ENCODE measurements at places on chromosomes 2 and 18. TPM values are rescaled to one million over a fixed set of nuclear protein-coding genes. Genes with fewer than 3 reads are reported as not detected.

The RAB6C gene
- total RNA-seq, result not detected

The FEV gene
- total RNA-seq, result not detected

The FAM110C gene
- 12.9 TPM for total RNA-seq

The ZNF521 gene
- 0.21 TPM for total RNA-seq

The TTN gene
- total RNA-seq, result not detected

The SULT1C4 gene
- not detected for total RNA-seq

The ADD2 gene
- not detected for total RNA-seq
